ENCODE measurements at places on chromosomes 13 and 19. TPM values are rescaled to one million over a fixed set of nuclear protein-coding genes. Genes with fewer than 3 reads are reported as not detected.

GRCh38 chr13:79479882-79480281, 1.1 kb upstream of the NDFIP2 start:
- no peaks in the 10 kb centered on the region for H3K27me3 ChIP-seq
- no peak for DNase-seq
- no peaks in the 10 kb centered on the region for H3K36me3 ChIP-seq
- no peak overlapping the region for H3K27ac ChIP-seq
- H3K4me1 ChIP-seq = no peaks in the 10 kb centered on the region

GRCh38 chr13:110661256-110661655, 44.7 kb downstream of the CARS2 start:
- no peak overlapping the region for H3K4me3 ChIP-seq
- H3K4me1 ChIP-seq = no peaks in the 10 kb centered on the region
- H3K36me3 ChIP-seq = peaks cover 66% of the 10 kb centered on the region
- DNase-seq = no peak

- H3K36me3 ChIP-seq = peaks cover 6% of the 10 kb centered on the region
- peaks cover 4% of the 10 kb centered on the region for H3K4me1 ChIP-seq
- DNase-seq = no peak
- no peak overlapping the region for H3K27ac ChIP-seq
- no peaks in the 10 kb centered on the region for H3K27me3 ChIP-seq
Measured at GRCh38 chr13:32045982-32046785, 14.6 kb downstream of the FRY start.

Gene PEAK3
- not detected for total RNA-seq

Gene MEIOSIN
- 0.07 TPM for total RNA-seq

DNA sequence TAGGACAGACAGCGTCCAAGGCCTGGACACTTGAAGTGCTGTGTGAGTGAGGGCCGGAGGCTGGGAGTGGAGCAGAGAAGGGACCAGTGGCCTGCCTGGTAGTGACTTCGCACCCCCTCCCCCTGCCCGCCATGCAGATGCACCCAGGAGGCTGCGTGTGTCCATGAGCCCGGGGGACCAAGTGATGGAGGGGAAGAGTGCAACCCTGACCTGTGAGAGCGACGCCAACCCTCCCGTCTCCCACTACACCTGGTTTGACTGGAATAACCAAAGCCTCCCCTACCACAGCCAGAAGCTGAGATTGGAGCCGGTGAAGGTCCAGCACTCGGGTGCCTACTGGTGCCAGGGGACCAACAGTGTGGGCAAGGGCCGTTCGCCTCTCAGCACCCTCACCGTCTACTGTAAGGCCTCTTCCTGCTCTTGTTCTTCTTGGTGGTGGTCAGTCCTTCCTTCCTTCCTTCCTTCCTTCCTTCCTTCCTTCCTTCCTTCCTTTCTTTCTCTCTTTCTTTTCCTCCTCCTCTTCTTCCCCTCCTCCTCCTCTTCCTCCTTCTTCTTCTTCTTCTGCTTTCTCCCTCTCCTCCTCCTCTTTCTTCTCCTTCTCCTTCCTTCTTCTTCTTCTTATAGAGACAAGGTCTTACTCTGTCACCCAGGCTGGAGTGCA, 6.0 kb upstream of the FFAR1 start:
- no peaks in the 10 kb centered on the region for H3K36me3 ChIP-seq
- H3K4me1 ChIP-seq = no peaks in the 10 kb centered on the region
- H3K27ac ChIP-seq = no peak overlapping the region
- DNase-seq = no peak

- H3K27me3 ChIP-seq = no peaks in the 10 kb centered on the region
- no peak overlapping the region for H3K27ac ChIP-seq
- peaks cover 10% of the 10 kb centered on the region for H3K36me3 ChIP-seq
Measured at GRCh38 chr13:98089246-98089645, 53.6 kb upstream of the FARP1 start.

- peak overlapping the region; percentile 94 for H3K4me3 ChIP-seq
- no peaks in the 10 kb centered on the region for H3K27me3 ChIP-seq
- H3K36me3 ChIP-seq = peaks cover 30% of the 10 kb centered on the region
- no peak for DNase-seq
Measured at GRCh38 chr19:48750771-48751504, 1.5 kb downstream of the FUT1 start.

- no peak overlapping the region for H3K27ac ChIP-seq
- no peaks in the 10 kb centered on the region for H3K4me1 ChIP-seq
- peaks cover 5% of the 10 kb centered on the region for H3K36me3 ChIP-seq
- DNase-seq = no peak
- no peaks in the 10 kb centered on the region for H3K27me3 ChIP-seq
Measured at GRCh38 chr13:96034662-96035061, 18.5 kb downstream of the UGGT2 start.

- H3K36me3 ChIP-seq = no peaks in the 10 kb centered on the region
- H3K27me3 ChIP-seq = no peaks in the 10 kb centered on the region
- no peak for DNase-seq
- H3K27ac ChIP-seq = no peak overlapping the region
- H3K4me1 ChIP-seq = no peaks in the 10 kb centered on the region
- no peak overlapping the region for H3K4me3 ChIP-seq
Measured at GRCh38 chr13:20923272-20923671, 20.7 kb upstream of the XPO4 start.

All from H9 (cell line).